Neural progenitor cell (in vitro differentiated cells): ENCODE measurements at places on chromosomes 2 and 18.

DNA sequence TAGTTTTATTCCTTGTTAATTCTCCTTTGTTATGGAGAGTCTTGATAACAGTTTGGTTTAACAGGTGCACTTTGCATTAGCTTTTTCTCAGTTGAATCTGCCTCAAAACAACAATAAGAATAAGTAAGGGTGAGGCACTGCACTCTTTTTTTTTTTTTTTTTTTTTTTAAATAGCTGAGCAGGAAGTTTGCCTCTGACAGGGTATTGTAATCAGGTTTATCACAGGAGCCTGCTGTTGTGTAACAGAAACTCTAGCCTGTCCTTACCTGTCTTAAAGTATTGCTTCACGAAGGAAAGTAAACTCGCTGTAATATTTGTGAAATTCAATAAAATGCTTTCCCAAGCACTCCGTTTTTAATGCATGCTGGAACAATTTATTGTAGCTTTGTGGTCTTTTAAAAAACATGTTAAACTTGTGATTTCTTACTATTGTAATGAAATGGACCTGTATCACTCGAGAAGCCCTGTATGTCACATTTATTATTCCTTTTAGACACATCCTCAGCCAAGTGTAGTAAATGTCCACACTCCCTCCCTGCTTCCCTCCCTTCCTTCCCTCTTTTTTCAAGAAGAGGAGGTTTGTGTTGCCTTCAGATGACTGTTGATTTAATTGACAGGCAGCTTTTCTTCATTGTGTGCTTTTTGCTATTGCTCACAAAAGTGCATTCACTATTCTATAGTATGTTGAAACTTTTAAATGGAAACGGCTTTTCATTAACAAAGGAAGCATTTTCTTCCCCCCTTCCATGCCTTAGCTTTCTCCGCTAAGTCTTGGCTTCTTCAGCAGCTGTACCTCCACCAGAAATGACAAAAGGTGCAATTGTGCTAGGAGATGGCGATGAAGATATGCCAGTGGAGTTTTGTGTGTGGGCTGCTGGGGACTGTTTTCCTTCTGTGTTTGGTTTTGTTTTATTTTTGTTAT, 52.7 kb downstream of the TAF1B start:
- peaks cover 42% of the 10 kb centered on the region for H3K4me1 ChIP-seq
- H3K27me3 ChIP-seq, result no peaks in the 10 kb centered on the region
- H3K36me3 ChIP-seq, result no peaks in the 10 kb centered on the region
- H3K4me3 ChIP-seq, result peak overlapping the region; percentile 21
- peak; percentile 51 for DNase-seq

DNA sequence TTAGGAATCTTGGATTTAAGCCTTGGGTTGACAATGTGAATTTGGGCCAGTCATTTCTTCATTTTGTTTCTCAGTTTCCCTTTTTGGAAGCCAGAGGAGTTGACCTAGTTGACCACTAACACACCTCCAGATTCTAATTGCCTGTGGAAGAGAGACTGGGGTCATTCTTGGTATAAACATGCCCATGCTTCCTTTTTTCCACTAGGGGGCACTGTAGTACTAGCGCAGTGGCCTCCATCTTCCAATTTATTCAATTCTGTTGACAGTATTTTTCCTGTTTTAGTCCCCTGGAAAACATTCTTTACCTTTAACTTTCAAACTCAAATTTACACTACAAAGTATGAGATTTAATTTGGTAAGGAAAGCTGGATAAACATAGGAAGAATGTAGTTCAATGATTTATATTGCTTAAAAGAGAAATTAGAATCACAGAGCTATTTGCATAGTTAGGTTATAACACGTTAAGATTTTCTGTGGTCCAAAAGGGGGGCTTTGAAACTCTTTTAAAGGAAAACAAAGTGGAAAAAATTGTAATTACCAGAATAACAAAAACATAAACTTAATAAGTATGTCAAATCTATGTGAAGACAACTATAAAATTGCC, 57.5 kb upstream of the AGPS start:
- H3K4me3 ChIP-seq, result no peak overlapping the region
- H3K36me3 ChIP-seq, result no peaks in the 10 kb centered on the region
- no peaks in the 10 kb centered on the region for H3K27me3 ChIP-seq
- H3K4me1 ChIP-seq, result peaks cover 6% of the 10 kb centered on the region
- peak; percentile 62 for DNase-seq
- H3K27ac ChIP-seq, result no peak overlapping the region

- no peak for DNase-seq
- no peak overlapping the region for H3K27ac ChIP-seq
- H3K4me1 ChIP-seq, result no peaks in the 10 kb centered on the region
These were observed 1.8 kb downstream of the NGEF start for GRCh38 chr2:233011268-233011650.

DNA sequence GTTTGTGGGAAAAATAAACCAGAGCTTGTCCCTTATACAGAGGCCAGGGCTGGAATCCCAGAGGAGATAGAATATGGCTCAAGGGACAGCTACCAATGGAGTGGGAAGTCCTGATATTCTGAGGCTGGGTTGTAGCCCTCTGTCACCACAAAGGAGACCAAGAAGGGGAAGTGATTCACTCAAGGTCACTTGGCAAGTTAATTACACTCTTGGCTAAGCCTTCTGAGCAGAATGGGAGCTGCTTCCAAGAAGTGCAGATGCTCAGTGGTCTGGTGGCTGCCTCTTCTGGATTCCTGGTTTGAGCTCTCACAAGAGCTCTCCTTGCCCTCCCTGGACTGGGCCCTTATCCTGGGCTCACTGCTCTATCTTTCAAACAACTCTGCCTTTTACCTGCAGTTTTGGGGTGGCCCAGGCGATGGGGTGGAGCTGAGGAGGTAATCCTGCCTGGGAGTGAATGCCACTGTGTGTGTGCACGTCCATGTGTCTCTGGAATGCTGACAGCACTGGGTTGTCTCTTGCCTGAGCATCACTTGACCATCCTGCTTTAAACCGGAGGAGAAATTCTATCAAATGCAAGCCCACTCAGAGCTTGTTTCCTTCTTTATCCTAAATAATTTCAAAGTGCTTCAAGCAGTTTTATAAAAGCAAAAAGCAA, 168.2 kb downstream of the KCNS3 start:
- no peaks in the 10 kb centered on the region for H3K36me3 ChIP-seq
- no peaks in the 10 kb centered on the region for H3K27me3 ChIP-seq
- no peak for DNase-seq
- H3K27ac ChIP-seq, result no peak overlapping the region

DNA sequence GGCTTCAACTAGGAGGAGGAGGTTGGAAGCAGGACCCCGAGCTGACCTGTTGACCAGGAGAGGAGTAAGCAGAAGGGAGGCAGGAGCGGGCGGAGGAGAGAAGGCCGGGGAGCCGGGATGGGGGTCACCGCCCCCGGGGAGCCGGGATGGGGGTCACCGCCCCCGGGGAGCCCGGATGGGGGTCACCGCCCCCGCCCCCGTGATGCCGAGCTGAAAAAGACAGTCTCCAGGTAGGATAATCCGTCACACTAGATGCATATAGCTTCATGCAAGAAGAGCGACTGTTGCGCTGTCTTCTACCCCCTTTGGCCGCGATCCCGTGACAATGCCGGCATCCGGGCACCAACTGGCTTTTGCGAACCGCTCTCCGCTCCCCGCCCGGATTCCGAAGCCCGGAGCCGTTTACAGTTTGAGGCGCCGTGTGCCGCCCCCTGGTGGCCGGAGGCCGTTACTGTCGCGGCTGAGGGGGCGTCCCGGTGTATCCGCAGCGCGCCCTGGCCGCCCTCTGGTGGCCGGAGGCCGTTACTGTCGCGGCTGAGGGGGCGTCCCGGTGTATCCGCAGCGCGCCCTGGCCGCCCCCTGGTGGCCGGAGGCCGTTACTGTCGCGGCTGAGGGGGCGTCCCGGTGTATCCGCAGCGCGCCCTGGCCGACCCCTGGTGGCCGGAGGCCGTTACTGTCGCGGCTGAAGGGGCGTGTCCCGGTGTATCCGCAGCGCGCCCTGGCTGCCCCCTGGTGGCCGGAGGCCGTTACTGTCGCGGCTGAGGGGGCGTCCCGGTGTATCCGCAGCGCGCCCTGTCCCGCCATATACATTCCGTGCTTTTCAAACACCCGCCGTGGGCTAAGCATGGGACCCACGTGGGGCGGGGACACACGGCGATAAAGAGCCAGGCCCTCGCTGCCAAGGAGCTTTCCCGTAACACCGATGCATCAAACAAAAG, 89.6 kb downstream of the ACTR3 start:
- no peak overlapping the region for H3K4me3 ChIP-seq
- no peaks in the 10 kb centered on the region for H3K4me1 ChIP-seq
- no peak for DNase-seq
- no peaks in the 10 kb centered on the region for H3K36me3 ChIP-seq
- no peaks in the 10 kb centered on the region for H3K27me3 ChIP-seq
